ENCODE measurements at places on chromosomes 6 and 20.

DNA sequence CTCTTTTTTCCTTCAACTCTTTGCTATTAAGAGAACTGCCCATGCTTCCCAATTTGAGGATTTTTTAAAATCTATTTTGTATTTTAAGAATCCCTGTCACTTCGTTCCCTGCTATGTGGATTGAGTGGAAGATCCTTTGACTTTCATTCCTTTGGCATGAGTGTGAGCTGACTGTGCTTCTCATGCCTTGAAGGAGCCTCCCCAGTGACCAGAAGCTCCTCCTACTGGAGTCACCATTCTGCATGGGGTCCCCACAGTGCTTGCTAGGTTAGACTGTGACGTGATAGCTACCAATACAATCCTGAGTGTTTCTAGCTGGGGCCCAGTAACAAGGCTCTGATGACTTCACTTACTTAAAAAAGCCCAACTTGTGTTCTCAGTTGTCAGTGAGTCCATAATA, 104.4 kb upstream of the LAMP5 start:
- DNase-seq: no peak

GRCh38 chr6:151904631-151905030, 97.1 kb downstream of the ESR1 start:
- no peak for DNase-seq

DNA sequence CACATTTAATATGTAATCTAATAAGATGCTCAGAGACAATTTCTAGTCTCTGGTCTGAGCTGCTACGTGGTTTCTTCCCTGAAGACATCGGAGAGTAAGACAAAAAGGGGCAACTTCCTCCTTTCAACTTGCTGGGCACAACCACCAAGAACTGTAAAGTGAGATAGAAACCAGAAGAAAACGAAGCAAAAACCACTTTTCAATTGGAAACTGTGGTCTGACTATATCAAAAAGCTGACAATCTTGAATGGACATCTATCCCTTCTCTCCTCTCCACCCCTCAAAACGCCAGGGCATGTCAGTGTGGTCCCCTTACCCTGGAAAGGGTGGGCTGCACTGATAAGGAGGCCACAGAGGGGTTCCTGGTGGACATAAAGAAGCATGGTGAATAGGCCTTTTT, 269.1 kb downstream of the CD83 start:
- DNase-seq: no peak

DNA sequence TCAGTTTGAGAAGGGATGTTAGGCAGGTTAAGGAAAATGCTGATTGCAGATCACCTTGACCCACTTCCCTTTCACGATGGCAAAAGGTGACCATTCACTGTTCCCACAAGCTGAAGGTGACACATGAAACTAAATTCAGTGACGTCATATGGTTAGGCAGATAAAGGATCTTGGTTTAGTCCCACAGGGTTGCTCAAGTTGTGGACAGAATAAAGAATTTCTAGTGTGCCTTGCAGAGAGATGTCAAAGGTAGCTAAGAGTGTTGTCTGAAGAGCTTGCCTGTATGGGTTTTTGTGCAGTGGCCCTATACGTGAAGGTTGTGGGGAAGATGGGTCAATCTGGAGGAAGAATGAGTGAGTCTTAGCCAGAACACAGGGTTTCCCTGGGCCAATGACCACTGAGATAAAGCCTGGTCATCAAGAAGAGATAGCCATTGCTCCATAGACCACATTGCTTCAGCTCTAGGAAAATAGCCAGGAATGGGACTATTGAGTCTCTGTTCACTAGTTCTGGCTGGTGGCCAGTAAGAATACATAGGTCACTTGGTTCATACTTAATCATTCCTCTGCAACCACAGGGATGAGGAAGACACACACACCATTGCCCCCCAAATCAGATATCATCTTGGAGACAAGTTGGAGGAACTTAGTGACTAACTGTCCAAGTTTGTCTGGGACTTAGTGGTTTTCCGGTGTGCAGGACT, 148.5 kb upstream of the ATXN1 start:
- no peak for DNase-seq

Data from mucosa of descending colon (tissue), 3 donors.